ENCODE measurements at places on chromosomes 12 and 14. TPM values are rescaled to one million over a fixed set of nuclear protein-coding genes. Genes with fewer than 3 reads are reported as not detected.

The MYF6 gene
- not detected for total RNA-seq

DNA sequence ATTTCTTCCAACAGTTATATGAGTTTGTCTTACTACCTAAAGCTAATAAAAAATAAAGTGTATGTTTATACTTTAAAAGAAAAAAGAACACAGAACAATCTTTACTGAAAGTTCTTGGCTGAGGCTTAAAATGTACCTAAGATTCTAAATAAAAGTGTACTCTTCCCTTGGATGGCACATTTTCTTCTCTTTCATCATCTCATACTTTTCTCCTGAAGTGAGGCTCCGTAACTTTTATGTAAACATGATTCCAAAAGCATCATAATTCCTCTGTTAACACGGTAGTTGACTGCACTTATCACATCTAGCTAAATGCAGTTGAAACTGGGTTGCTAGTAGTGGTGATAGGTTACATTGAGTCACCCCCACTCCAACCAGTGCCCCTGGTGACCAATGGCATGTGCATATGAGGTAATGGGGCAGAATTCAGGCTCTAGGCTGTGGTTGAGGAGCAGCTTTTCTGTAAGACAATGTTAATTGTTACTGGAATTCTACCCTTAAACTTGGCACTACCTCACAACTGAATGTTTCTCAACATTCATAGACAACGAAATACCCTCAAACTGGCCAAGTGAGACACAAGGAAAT lies 38.4 kb downstream of the WASHC3 start:
- no peak for DNase-seq

- no peak for DNase-seq
Measured at GRCh38 chr14:98280436-98280835, 991.6 kb downstream of the BCL11B start.

DNA sequence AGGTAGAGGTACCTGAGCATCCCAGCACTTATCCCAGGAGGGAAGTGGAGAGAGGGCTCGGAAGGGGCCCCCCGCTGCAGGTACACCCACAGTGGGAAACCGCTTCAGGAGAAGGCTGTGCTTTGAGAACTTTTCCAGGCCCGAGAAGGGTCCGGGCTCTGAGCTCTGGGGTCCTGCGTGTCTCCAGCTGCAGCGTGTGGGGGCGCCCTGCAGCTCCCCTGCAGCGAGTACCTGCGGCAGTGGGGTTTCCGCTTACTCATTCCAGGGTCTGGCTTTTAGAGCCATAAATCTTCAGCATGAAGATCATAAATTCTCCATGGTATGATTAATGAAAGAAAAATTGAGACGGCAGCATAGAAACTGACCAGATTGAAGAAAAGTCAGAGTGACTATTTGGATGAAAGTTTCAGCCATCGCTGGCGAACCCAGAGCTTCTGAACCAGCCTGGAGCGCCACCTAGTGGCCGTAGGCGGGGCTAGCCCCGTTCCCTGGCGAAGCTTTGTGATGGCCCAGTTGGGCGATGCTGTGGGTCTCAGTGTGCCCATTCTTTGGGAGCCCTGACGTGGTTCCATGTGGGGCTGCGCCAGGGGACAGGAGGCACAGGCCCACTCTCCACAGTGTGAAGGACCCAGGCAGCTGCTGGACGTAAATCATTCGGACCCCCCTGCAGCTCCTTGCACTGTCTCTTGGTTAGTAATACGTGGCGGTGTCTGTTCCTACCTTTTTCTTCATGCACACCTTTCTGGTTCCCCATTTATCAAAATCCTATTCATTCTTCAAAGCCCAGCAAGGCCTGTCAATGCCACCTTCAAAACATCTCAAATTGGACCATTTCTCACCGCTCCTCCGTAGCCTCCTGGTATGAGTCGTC lies 198.2 kb downstream of the TSPAN9 start:
- DNase-seq, result peak; percentile 66

DNA sequence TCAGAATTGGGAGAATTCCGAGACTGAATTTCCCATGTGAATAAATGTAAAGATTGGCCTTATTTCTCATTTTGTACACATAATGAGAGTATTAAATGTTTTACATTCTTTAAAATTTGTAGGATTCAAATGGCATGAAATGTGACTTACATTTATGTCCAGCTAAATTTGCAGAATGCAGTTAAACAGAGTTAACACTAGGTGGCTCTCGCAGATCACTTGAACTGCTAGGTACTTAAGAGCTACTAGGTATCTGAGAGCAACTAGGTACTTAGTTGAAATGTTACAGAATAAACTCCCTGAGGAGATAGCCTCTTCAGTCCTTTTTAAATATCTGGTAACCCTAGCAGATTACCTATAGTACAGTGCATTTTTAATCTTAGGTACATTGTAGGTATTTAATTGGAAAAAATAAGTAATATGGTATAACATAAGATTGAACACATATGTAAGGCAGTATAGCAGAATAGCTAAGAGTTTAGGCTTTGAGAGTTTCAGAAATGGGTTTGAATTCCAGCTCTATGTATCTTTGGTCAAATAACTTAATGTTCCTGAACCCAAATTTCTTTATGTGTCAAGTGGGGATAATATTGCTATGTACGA lies 73.8 kb downstream of the KIAA0586 start:
- no peak for DNase-seq

Data from activated B cell treated with CpG ODN at 0.5 μM for 24 hours (primary cell).